ENCODE measurements at places on chromosomes 4 and X.

DNA sequence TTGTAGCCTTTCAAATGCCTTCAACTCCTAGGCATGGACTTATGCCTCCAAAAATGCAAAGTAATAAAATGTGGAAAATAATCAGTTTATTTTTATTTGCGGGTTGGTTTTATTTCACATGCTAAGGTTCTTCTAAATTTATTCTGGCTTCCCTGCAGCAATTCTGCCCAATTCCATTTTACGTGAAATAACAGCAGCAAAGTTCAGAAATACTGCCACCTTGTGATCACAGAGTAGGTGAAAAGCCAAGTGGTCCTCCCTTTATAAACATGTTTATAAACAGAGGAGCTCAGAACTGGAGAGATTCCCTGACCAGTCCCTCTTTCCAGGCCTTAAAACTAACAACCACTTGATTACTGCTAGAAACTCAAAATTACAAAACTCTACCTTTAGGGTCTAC lies 14.7 kb upstream of the DCHS2 start:
- peak; percentile 20 for DNase-seq

GRCh38 chr4:107252571-107252970 lies 216.5 kb upstream of the DKK2 start:
- no peak for DNase-seq

- no peak for DNase-seq
Measured at GRCh38 chrX:74525116-74525515, 89.3 kb downstream of the RLIM start.

DNA sequence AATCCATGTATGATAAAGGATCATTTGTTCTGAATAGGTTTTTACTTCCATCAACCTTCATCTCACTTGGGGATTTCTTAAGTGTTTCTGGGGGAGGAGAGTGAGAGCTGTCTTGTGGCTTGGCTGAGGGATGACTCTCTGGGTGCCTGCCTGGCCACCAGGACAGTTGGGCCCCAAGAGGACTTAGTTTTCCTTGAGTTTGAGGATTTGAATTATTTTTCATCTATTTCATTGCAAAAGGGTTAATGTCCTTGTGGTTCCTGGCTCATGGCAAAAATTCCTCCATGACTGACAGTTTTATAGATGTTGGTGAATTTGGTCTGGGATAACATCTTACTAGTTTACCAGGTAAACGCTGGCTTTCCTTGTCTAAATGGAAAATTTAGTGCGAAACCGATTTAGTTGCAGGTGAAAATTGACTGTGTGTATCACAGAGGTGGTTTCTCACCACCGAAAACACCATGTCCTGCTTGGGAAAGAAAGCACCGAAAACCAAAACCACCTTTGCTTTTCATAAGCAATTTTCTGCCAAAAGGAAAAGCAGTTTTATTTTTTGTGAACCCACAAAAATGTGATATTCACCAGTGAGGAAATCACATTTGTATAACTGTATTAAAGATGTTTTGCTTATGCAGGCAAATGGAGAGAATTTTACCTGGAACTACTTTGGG lies 331.3 kb upstream of the SFRP2 start:
- no peak for DNase-seq

GRCh38 chr4:17690898-17691297 lies 76.5 kb downstream of the MED28 start:
- no peak for DNase-seq

GRCh38 chr4:101155945-101156344 lies 191.4 kb downstream of the PPP3CA start:
- no peak for DNase-seq

- no peak for DNase-seq
Measured at GRCh38 chrX:134969726-134970125, 21.1 kb upstream of the SMIM10 start.

DNA sequence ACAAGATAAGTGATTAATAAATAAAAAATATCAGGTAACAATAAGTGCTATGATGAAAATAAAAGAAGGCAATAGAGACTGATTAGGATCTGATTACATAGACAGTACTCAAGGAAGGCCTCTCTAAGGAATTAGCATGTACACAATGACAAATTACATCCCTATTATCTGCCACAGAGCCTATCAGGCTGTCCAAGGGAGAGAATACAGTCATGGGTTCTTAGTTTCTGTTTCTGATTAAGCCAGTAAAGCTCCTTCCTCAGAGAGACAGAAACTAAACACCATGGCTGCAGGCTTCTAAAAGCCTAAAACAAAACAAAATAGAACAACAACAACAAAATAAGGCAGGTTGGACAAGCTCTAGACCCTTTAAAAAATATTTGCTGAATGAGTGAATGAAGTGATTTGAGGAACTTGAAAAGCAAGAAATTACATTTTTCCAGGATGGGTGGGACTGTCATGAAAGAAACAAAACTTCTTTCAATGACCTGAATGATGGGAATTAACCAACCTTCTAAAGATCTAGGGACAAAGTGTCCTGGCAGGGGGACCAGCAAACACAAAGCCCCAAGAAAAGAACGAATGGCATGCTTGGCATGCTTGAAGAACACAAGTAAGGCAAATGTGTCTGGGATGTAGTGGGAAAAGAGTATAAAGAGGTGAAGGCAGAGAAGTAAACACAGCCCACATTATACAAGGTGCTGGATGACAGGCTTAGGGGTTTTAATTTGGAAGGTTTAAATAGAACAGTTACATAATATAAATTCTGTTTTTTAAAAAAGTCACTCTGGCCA lies 44.1 kb downstream of the NAA11 start:
- no peak for DNase-seq

- no peak for DNase-seq
Measured at GRCh38 chr4:1260418-1261106, 11.6 kb upstream of the CTBP1 start.

DNA sequence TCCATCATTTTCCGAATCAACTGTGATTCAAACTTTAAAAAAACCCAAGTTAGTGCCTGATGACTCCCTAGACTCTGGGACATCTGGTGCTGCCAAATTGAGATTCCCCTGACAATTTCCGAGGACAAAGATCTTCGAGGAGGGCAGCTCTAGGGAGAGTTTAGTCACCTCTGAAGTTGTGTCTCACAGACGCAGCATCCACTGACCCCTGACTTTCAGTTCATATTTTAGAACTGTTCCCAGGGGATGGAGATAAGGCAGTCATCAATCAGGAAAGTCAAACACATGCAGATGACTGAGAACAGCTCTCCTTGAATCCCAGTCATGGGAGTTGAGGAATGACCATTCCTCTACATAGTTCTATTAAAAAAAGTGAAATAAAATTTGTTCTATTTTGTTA lies 643.9 kb downstream of the TRIML1 start:
- DNase-seq = no peak

DNA sequence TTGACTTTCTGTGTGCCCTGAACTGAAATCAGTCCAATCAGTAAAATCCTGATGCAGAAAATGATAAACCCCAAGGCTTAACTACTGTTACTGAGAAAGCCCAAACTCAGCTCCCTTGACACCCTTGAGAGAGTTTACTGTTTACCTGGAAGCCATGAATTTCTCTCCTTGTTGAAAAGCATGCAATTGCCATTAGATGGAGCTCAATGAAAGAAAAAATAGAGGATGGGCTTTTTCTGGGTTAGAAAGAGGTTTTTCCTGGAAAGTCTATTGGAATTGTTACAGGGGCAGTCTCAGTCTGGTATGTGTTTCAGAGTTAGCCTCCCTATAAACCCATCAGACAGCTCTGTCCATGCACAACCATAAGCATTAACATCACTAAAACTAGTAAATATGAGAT lies 66.4 kb upstream of the C4orf54 start:
- no peak for DNase-seq

- DNase-seq = peak; percentile 61
Measured at GRCh38 chrX:115350711-115351381, 61.3 kb downstream of the LUZP4 start.

GRCh38 chr4:6225469-6225868 lies 25.1 kb upstream of the JAKMIP1 start:
- no peak for DNase-seq

DNA sequence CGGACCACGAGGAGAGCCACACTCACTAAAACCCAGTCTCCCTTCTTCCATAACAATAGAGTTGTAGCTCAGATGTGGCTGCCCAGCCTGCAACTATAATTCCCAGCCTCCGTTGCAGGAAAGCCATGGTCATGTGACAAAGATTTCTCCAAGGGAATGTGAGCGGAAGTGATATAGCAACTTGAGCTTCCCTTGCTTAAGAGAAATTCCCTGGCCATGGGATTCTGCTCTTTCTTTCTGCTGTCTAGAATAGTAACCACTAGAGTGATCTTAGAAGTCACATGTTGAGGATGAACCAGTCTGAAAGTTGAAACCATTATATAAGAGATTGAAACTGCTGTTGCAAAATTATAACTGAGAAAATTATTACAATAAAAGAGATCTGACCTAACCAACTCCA lies 86.4 kb upstream of the MED14 start:
- no peak for DNase-seq

DNA sequence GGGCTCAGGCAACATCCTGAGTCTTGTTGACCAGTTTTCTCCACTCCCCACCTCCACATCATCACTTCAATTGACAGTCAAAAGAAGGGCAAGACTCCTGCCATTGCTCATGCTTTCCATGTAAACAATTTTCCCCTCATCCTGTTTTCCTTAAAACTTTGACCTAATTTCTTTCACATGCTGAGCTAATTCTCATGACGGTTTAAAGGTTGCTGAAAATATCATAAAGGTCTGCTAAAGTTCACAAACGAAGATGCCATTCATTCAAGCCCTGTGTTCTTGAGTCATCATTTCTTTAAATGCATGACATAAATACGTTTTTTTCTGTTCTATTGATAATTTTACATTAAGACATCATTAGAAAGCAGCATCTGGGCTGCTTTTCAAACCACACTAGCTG lies 353.9 kb downstream of the NKX6-1 start:
- no peak for DNase-seq

- DNase-seq = peak; percentile 40
Measured at GRCh38 chrX:104136241-104137019, 20.4 kb downstream of the SLC25A53 start.

- no peak for DNase-seq
Measured at GRCh38 chr4:74608151-74608949, 163.4 kb downstream of the AREG start.

DNA sequence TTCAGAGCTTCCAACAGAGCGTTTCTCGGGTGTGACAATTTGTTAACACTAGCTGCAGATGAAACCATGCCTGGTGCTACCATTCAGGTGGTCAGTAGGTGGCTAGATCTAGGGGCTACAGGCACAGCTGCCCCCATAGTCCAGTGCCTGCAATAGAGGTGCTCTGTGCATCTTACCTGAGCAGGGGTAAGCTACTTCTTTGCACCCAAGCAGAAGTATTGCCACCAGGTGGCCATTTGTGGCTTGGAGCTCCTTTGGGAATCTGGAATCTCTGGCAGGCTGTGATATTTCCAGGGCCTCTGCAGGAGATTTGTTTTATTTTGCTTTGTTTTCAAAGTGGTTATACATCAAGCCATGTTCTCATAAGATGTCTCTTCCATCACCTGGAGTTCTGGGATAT lies 170.7 kb upstream of the PUDP start:
- no peak for DNase-seq

- DNase-seq = no peak
Measured at GRCh38 chrX:65667503-65668376, at the start of gene MSN. Gene MSN, plus strand, starts transcription at chrX:65667654. Its CDS starts 188 bp downstream, at chrX:65667842.

GRCh38 chrX:69093960-69094871 lies 71.0 kb downstream of the PJA1 start:
- peak; percentile 20 for DNase-seq

DNA sequence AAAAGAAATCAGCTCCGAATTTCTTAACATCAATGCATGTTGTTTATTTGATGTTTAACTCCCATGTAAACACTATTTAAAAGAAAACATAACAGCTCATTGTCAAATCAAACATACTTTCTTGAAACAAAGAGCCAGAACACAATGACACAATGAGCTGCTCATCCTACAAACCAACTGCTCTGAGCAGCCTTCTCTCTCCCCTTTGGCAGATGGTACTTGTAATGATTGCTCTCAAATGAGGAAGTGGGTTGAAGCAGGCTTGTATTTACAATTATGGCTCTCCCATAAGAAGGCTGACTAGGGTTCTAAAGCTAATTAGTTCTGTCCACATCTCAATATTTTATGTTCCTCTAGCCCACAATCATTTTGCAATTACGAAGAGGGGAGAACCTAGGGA lies 637.8 kb upstream of the ADGRL3 start:
- DNase-seq = no peak

- DNase-seq = no peak
Measured at GRCh38 chr4:154640999-154641398, 28.5 kb upstream of the FGG start.

DNA sequence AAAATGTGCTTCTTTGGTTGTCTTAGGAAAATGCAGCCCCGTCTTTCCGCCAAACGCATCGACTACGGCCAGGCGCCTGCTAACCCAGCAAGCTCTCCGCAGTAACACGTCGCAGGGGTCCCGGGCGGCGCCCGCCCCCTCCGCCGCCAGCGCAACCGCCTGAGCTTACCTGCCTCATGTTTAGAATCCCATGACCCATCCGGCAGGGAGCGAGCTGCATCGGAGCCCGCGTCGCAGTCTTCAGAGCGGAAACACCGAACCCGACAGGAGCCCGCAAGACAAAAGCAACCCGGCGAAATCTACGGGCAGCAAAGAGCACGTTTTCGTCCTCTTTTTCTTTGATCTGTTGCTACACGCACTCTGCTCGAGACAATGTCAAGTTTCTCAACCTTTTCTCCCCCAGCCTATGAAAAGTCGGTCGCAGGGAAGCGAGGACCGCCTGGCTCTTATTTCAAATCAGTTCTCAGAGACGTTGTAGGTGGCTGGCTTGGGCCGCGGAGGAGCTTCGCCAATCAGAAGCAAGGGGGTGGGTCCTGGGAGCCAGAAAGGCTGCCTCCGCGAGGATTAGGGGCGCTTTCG lies at the start of gene MID1:
TSS of gene MID1 (minus strand) at position 465 of the 579 bp plus-strand sequence. CDS start 53,038 bp downstream, outside the sequence.
- no peak for DNase-seq

- DNase-seq = no peak
Measured at GRCh38 chrX:38649674-38650647, 88.6 kb downstream of the TSPAN7 start.

- no peak for DNase-seq
Measured at GRCh38 chr4:69999420-69999819, 3.7 kb downstream of the STATH start.

GRCh38 chr4:19631814-19632213 lies 619.9 kb upstream of the SLIT2 start:
- no peak for DNase-seq

- peak; percentile 84 for DNase-seq
Measured at GRCh38 chr4:53012738-53013137, 150.6 kb downstream of the RASL11B start.

DNA sequence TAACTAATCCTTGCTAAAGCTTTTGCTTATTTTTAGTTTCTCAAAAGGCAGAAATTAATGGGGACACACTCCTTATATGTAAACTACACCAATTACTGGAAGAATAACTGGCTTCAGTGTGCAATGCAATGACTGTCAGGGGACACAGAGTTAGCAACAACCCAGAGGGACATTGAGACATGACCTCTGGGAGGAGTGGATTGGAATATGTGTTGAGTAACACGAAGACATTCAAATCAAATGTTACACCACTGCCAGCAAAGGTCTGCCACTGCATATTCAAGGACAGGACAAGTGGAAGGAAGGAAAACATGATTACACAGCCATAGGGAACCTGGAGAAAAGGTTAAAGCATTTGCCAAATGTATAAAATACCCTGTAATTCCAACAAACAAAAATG lies 240.1 kb upstream of the FSTL5 start:
- no peak for DNase-seq

GRCh38 chr4:20430259-20430941 lies 178.7 kb downstream of the SLIT2 start:
- no peak for DNase-seq

Measured in SK-N-MC (cell line).